Activated T-helper 17 cell treated with anti-CD3 and anti-CD28 coated beads, Interleukin-2, amount 50 U/mL, for 72 hours (primary cell): ENCODE measurements at places on chromosomes 11 and 22.
A peak's percentile ranks its signal among the peaks of the same experiment; 100 is the strongest.

- no peaks in the 10 kb centered on the region for H3K27me3 ChIP-seq
- H3K4me1 ChIP-seq, result no peaks in the 10 kb centered on the region
- no peaks in the 10 kb centered on the region for H3K36me3 ChIP-seq
- no peak overlapping the region for H3K27ac ChIP-seq
- ATAC-seq, result no peak
These were observed 169.2 kb upstream of the CCDC90B start for GRCh38 chr11:83455356-83455755.

GRCh38 chr22:40920526-40920925, 30.7 kb upstream of the RBX1 start:
- no peak overlapping the region for H3K27ac ChIP-seq
- H3K27me3 ChIP-seq, result no peaks in the 10 kb centered on the region
- ATAC-seq, result no peak
- no peak overlapping the region for H3K4me3 ChIP-seq
- H3K4me1 ChIP-seq, result peaks cover 4% of the 10 kb centered on the region

DNA sequence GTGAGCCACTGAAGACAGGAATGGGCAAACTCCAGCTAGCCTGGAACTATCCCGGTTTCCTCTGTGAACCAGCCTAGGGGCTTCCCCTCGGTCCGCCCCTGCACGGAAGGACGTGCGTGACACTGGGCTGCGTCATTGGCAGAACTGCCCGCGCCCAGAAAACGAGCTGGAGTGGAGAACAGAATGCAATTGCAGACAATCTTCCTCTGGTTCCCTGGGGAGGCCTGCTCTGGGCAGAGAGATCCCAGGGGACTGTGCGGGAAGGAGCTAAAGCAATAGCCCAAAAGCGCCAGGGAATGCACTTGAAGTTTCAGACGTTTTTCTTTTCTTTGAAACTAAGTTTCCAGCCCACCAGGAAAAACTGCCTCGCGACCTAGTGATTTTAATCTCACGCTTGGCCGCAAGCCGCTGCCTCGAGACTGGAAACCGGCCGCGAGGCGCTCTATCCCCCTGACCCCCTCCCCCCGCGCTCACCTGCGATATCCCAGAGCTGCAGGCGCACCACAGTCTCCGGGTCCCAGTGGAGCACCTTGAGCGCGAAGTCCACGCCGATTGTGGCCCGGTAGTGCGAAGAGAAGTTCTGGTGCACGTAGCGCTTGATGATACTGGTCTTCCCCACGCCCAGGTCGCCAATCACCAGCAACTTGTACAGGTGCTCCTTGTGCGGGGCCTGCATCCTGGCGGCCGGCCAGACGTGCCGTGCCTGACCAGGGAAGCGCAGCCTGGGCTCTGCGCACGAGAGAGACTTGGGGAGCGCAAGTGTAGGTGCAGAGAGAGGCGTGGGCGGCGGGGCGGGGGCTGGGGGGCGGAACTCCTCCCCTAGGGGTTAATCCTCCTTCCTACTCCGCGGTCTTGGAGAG, at the start of gene RAB38:
Gene RAB38 (minus strand): TSS at position 735 of the 860 bp plus-strand sequence. CDS start 59 bp downstream, at position 676.
- H3K4me1 ChIP-seq, result peaks cover 14% of the 10 kb centered on the region
- H3K27me3 ChIP-seq, result no peaks in the 10 kb centered on the region
- H3K36me3 ChIP-seq, result no peaks in the 10 kb centered on the region
- peak within 1 kb of the TSS; percentile 83 for H3K4me3 ChIP-seq
- peak; percentile 74 for ATAC-seq
- peak within 1 kb of the TSS; percentile 90 for H3K27ac ChIP-seq

- H3K27ac ChIP-seq, result no peak overlapping the region
- no peaks in the 10 kb centered on the region for H3K4me1 ChIP-seq
- ATAC-seq, result no peak
- no peak overlapping the region for H3K4me3 ChIP-seq
- no peaks in the 10 kb centered on the region for H3K36me3 ChIP-seq
These were observed 193.6 kb downstream of the AASDHPPT start for GRCh38 chr11:106271086-106271485.

GRCh38 chr22:49734390-49734789, 93.3 kb downstream of the BRD1 start:
- H3K4me1 ChIP-seq, result no peaks in the 10 kb centered on the region
- no peak for ATAC-seq
- no peak overlapping the region for H3K27ac ChIP-seq
- no peaks in the 10 kb centered on the region for H3K36me3 ChIP-seq
- peaks cover 43% of the 10 kb centered on the region for H3K27me3 ChIP-seq
- H3K4me3 ChIP-seq, result no peak overlapping the region

GRCh38 chr22:42431401-42432019, 693 bp downstream of the NFAM1 start:
- H3K27me3 ChIP-seq, result peaks cover 14% of the 10 kb centered on the region
- no peaks in the 10 kb centered on the region for H3K36me3 ChIP-seq
- no peak for ATAC-seq
- H3K4me3 ChIP-seq, result no peak overlapping the region
- no peak overlapping the region for H3K27ac ChIP-seq
